LNCaP clone FGC (cell line): ENCODE measurements at places on chromosomes 16 and 17.

DNA sequence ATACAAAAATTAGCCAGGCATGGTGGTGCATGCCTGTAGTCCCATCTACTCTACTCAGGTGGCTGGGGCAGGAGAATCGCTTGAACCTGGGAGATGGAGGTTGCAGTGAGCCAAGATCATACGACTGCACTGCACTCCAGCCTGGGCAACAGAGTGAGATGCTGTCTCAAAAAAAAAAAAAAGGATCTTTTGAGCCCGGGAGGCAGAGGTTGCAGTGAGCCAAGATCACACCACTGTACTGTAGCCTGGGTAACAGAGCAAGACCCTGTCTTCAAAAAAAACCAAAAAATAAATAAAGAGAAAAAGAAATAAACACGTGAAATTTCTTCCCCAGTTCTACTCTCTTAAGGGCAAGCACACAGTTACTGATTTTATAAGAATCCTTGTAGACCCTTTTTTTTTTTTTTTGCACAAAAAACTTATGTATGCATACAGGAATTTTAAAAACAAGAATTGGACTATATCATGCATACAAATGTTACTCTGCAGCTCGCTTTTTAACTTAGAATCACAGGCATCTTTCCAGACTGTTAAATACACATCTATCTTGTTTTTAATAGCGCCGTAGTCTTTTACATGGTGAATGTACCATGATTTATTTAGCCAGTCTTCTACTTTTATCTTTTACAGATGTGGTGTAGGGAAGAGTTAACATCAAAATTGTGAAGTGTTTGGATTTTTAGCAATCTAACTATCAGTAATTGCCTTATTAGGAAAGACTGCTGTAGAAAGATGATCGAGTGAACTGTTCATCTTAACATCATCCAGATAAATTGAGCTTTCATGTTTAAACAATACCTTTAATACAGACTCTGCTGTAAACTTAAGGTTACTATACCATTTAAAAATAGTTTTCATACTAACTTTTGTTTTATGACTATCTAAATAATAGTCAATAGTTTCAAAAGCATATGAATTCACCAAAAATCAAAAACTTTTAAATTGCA is 14.6 kb downstream of the CDH3 start:
- no peak for DNase-seq

- peak; percentile 6 for DNase-seq
Observed at GRCh38 chr17:4604111-4604644, 19.8 kb downstream of the SMTNL2 start.

- DNase-seq: no peak
Observed at GRCh38 chr16:578870-579405, 9.2 kb downstream of the PIGQ start.

GRCh38 chr17:4147751-4148310 is 4.8 kb downstream of the CYB5D2 start:
- no peak for DNase-seq

GRCh38 chr16:19488213-19488640 is 33.7 kb downstream of the GDE1 start:
- no peak for DNase-seq

- no peak for DNase-seq
Observed at GRCh38 chr17:48530208-48530886, 464 bp downstream of the HOXB1 start.

- DNase-seq: no peak
Observed at GRCh38 chr16:89417352-89417751, 73.0 kb downstream of the ANKRD11 start.

GRCh38 chr17:13590441-13590840 is 11.3 kb downstream of the HS3ST3A1 start:
- no peak for DNase-seq

DNA sequence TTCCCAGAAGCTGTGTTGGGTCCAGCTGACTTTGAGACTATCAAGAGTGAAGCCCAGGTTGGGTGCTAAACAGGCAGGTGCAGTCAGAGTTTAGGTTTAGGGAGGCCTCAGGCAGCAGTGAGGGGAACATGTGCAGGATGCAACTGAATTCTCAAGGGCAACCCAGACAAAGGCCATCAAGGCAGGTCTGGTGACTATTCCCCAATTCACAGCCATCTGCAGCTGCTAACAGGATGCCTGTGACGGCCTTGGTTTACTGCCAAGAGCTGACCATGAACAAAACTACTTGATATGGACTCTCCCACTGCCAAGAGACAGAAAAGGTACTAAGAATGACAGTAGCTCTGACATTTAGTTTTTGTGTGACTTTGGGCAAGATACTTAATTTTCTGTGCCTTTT is 45.2 kb upstream of the BCAR1 start:
- DNase-seq: no peak

DNA sequence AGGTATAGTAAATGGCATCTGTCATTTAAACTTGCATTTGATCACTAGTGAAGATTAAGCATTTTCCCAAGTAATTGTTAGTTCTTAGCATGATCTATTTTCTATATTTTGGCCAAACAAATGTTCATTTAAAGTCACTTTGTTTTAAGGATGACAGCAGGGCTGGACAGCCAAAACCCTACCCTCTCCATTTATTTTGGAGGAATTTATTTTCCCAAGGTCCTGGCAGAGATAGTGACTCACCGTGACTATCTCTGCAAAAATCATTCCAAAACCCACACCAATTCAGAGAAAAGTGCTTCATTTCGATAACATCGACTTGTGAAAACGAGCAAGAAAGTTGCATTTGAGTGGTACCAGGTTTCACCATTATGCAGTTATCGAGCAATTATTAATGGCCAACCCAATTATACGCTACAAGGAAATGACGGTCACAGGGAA is 665 bp upstream of the AKAP1 start:
- DNase-seq: no peak

- DNase-seq: no peak
Observed at GRCh38 chr17:70059071-70059470, 16.0 kb upstream of the KCNJ16 start.

DNA sequence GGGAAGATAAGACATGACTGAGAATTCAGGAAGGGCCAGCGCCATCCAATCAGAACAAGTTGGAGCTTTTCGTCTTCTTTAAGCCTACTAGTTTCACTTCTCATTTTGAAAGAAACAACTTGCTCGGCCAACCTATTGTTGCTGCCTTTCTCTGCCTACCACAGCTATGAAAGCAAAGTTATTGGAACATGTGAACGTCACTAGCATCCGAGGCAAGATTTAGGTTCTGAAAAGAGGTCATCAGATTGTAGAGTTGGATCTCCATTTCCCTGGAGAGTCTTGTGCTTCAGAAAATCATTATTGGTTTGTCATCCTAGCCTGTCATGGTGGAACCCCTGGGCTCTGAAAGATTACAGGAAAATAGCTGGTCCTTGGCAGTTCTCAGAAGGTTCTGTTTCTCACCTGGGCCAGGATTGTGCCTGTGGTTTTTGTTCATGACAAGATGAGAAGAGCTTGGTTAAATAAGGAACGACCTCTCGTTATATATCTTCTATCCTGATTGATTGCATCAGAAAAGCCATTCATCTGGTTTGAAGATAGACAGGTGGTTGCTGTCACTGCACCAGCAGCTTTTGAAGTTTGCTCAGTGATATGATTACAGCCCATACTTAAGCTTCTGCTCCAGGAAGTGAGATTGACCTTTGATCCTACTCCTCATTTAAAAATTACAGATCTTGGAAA is 25.3 kb downstream of the CDH13 start:
- no peak for DNase-seq
